ENCODE measurements at places on chromosomes 12 and 14.

DNA sequence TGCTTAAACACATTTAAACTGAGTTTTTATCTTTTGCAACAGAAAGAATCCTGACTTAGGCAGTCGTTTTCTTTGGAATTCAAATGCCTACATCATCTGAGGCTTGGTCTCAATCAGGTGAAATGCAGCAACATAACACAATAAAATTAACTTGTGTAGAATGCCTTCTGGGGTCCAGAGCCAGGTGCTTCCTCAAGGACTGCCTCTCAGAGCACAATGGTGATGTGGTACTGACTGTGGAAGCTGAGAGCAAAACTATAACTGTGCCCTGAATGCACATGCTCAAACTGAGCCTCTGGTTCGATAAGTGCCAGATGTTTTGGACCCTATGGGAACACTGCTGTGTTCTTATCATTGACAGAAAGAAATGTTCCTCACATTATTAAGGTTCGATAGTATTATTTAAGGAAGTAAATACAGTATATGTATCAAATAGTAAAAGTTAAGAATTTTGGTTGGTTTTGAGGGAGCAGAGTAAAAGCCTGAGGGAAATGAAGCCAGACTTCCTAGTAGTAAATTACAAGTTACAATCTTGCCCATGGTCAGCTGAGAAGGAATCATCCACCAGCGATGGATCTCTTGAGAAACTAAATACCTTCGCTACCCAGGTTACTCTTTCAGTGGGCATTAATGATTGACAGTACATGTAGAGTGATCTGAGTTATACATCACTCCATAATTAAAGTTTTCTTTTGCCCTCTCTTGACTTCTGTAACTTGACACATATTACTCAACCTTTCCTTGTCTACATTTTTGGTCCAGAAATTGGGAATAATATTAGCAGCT lies 122.9 kb upstream of the ATP2B1 start:
- DNase-seq: no peak

DNA sequence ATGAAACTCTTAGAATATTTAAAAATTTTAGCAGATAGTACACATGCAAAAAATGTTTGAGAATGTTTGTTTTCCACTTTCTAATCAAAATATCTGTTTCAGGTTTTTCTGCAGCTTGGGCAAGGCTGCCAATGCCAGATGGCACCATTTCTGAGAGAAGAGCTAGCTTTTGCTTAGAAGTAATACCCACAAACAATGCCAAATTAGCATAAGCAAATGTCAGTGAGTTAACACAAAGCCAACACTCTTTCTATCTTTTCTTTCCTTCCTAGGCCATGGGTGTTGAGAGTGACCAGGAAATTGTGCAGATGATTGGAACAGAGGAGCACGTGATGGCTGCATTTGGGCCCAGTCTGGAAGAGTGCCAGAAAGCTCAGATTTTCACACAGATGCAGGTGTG lies 35.2 kb downstream of the POLR3B start:
- DNase-seq: no peak

- DNase-seq: no peak
Measured at GRCh38 chr12:19507823-19508222, 68.5 kb downstream of the AEBP2 start.

GRCh38 chr12:98821866-98822265 lies 176.8 kb downstream of the APAF1 start:
- DNase-seq: no peak

DNA sequence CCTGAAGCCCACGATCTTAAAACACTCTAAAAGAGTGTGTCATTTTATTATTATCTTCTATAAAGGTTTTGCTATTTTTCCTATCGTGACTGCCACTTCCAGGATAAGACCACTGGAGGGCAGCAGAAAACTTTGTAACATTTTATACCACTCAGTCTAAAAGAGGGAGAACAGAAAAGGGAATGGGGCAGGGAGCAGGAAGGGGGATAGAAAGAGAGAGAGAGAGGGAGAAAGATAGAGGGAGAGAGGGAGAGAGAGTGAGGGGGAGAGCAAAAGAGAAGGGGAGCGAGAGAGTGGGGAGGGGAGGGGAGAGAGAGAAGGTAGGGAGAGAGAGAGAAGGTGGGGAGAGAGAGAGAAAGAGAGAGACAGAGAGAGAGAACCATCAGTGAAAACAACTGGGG lies 2.0 kb upstream of the ART4 start:
- DNase-seq: no peak

DNA sequence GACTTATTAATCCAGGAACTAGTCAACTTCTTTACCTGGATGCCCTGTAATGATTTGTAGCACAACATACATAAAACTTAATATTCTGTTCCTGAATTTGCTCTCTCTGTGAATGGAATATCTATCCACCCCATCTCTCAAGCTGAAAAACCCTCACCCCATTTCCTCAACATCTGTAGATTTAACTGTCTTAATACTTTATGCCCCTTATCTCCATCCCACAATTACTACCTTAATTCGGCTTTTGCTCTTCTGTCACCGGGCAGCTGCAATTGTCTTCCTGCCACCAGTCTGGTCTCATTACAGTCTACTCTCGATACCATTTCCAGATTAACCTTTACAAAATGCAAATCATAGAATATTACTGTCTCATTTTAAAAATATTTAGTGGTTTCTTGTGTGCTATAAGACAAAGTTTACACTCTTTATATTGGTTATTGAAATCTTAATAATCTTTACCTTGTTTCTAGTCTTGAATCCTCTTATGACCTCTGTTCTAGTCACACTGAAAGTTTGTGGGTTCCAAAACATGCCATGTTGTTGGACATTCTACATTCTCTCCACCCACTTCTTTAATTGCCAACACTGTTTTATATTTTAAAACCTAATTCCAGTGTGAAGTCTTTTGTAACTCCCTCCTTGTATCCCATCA lies 347.3 kb downstream of the RAD51B start:
- DNase-seq: no peak

GRCh38 chr12:3247077-3247476 lies 169.9 kb downstream of the TSPAN9 start:
- DNase-seq: no peak

- no peak for DNase-seq
Measured at GRCh38 chr12:713281-713875, 39.0 kb upstream of the WNK1 start.

DNA sequence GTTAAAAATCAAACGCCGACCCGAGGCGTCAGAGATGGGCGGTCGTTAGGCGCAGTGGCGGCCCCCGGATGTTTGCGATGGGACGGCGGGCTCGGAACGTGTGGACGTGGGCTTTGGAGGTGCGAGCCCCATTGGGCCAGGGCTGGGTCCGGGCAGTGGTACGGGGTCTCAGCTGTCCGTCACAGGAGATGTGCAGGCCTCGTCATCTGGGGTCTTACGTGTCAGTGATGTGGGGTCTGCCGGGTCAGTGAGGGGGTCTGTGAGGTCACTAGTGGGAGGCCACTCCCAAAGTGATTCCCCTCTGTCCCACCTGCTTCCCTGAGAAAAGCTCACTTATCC lies 21.6 kb upstream of the CHFR start:
- no peak for DNase-seq

GRCh38 chr12:91854725-91855124 lies 290.9 kb downstream of the BTG1 start:
- DNase-seq: no peak

DNA sequence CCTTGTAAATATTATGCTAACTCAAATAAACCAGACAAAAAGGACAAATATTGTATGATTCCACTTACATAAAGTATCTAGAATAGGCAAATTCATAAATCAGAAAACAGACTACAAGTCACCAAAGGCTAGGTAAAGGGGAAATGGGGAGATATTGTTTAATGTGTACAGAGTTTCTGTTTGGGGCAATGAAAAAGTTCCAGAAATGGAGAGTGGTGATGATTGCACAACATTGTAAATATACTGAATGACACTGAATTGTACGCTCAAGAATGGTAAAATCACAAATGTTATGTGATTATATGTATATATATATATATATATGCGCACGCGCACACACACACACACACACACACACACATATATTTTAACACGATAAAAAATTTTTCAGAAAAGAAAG lies 182.5 kb downstream of the SLC2A13 start:
- no peak for DNase-seq

DNA sequence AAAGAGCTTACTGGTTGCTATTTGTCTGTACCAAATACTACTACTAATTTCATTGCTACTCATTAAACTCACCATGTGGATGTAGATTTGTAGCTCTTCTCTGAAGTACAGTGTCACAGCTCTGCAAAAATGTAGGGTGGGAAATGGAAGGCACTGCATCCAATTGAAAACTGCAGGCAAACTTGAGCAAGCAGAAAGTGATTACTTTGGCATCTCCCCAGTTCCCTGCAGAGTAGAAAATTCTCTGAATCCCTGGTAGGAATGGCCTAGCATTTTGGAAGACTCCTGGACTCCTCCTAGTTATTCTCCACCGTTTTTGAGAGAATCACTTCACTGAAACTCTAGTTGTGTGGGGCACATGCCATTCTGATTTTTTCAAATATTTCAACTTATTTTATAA lies 239.1 kb downstream of the DIO2 start:
- no peak for DNase-seq

DNA sequence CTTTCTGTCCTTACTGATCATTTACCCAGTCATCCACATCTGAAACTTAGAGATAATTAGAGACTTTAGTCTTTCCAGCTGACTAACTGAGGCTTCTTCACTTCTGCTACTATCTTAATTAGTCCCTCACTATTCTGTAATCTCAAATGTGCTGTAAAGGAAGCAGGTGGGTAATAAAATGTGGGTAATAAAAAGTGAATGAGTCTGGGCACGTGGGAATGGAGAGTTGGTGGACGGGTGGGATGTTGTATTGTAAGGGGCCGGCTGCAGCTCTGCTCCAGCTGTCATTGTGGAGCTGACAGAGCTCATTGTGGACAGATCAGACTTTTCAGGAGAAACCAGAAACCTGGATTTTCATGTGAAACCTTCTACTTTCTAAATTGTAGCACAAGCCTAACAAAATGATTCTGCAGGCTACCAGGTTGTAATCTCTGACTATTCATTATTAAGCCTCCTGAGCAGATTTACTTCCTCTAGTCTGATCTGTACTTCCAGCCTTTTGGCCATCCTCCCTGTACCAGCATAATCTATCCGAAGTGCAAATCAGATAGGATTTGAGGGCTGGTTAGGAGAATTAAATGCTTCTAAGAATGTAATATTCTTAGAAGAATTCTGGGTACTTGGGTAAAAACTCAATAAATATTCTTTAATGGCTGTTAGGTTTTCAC lies 42.0 kb upstream of the BMAL2 start:
- DNase-seq: no peak

DNA sequence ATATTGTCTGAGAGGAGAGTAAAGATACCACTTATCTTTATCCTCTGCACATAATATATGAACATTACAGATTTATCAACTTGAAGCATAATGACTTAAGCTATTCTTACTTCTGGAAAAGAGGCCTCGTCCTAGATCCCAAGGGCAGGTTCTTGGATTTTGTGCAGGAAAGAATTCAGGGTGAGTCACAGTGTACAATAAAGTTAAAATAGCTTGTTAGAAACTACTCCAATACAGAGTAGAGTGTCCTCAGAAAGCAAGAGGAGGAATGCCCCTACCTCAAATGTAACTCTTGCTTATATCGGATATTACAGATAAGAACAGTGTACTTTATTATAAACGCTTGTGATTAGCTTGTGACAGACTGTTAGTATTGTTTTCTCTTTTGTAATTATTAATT lies 41.9 kb upstream of the ABCC9 start:
- DNase-seq: no peak

DNA sequence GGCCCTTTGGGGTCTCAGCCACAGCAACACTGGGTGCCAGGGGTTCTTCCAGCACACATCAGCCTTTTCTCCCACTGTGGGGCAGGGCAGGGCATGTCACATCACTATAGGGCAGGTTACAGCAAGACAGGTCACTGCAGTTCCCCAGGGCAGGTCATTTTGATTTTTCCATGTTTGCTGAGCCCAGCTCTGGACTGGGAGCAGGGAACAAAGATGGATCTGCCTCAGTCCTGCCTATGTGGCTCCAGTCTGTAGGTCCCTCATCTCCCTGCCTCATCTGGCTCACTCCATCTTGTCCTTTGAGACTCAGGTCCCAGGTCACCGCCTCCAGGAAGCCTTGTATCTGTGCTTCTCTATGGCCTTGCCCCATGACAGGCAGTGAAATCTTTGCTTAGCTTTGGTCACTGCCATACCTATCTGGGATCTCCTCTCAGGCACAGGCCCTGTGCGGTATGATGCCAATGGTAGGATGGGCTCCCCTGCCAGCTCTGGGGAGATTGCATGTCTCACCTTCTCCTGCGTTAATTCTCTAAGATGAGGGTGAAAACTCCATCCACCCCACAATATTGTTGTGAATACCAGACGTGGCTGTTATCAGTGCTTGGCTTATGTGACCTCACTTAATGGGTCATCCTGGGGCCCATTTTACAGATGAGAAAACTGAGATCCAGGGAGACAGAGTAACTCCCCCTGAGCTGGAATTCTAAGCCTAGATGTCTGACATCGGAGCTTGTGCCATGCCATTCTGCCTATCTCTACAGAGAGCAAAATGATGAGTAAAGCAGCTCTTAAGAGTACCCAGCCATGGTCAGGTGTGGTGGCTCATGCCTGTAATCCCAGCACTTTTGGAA lies 1.5 kb downstream of the SERPINA6 start:
- DNase-seq: no peak

GRCh38 chr14:103139132-103140025 lies 16.1 kb downstream of the TNFAIP2 start:
- no peak for DNase-seq

DNA sequence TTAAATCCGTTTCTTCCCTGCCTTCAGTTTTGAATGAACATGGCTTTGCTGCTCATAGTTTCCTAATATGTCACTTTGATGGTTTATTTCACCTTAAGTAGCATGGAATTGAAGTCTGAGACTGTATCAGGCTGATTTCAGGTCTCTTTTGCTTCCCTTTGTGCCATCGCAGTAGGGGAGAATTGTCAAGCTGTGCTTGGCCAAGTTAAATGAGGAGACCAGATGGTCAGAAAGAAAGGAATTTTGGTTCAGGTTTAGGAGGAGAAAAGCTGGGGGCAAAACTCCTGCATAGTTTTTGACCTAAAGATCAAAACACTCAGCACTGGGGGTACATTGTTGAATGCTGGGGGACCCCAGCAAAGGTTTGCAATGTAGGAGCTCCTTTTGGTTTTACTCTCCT lies 398.4 kb downstream of the NUAK1 start:
- DNase-seq: no peak

DNA sequence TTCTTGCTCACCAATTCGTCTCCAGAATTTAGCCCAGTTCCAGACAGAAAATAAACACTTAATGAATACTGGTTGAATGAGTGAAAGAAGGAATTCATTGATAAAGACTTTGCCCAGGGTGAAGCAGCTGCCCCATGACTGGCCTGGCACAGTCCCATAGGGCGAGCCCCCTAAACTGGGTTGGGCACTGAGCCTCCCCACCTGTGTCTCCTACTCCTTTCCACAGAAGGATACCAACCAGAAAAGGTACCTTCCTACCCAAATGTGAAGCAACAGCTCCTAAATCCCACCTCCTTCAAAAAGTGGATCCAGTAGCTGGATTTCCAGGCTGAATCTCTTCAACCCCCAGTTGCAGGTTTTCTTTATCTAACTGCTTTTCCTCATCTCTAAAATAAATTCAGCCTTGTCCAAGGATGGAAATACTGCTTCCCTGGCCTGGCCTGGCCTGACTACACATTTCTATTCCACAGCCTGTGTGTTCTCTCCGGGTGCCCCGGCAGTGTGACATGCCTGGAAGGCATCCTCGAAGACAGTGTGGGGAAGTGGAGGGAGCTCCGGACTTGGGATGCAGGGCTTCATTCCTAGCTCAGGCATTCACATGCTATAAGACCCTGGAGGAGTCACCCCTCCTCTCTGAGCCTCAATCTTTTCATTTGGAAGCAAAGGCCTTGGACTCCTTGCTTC lies 7.6 kb downstream of the KRT3 start:
- no peak for DNase-seq
